Cerebellum (tissue), 4 donors: ENCODE measurements at places on chromosomes 3 and 15. TPM values are rescaled to one million over a fixed set of nuclear protein-coding genes. Genes with fewer than 3 reads are reported as not detected.

- DNase-seq = no peak
Observed at GRCh38 chr3:168820810-168821415, 725.2 kb upstream of the GOLIM4 start.

The CACNA2D3 gene
- total RNA-seq = 5.4 TPM

The XYLB gene
- total RNA-seq = 12.0 TPM

GRCh38 chr3:175346573-175347356 is 487.6 kb downstream of the NAALADL2 start:
- no peak for DNase-seq

GRCh38 chr15:69027976-69028518 is 13.6 kb downstream of the NOX5 start:
- DNase-seq = no peak

DNA sequence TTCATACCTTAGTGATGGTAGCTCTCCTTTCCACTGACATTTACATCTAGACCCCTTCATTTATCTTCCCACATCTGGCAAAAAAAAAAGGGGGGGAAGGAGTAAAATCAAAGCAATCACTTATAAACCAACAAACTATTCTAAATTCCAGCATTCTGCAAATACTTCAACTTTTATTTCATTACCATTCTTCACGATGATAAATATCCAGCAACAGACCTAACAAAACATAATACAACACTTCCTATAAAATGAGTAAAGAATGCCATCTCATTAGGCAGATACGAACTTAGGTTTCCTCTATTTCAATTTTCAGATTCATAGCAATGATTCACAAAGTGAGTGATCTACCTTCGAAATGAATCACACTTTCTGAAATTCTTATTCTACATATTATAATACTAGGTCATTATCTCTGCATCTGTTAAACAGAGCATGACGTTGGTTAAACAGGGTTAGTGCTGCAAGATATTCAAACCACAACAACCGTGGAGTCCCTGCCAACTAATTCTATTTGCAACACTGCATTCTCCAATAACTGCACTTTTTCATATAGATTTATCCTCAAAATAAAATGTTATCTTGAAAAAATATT is at the start of gene LRRFIP2:
Gene LRRFIP2, minus strand, starts transcription at position 51 of the 595 bp plus-strand sequence. CDS start 25,599 bp downstream, outside the sequence.
- DNase-seq = no peak

DNA sequence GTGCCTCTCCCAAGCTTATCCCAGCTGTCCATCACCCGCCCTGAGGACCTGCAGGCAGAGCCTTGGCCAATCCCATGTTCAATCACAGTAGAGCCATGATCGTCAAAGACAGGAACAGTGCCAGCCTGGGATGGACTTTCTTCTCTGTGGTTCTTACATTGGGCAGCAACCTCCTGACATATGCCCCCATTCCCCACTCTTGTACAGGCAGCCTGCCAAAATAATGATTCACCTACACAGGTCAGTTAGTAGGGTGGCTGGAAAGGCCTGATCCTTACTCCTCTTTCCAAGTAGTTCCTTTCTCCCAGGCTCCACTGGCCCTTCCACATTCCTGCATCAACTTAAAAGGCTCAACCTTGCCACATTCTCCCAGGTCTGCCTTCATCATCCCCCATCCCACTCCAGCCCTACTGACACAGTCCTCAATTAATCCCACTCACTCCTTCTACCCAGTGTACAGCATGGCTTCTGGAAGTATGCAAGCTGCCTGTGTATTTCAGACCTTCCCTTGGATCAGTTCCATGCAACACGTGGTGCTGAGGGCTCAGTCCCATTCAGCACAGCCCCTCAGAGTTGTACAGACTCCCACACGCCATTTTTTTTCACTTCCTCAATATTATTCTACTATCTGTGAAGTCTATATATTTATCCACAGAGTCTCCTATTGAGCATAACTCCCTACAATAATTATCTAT is 189.8 kb downstream of the NTRK3 start:
- DNase-seq = no peak

The DPPA2 gene
- total RNA-seq = not detected

The ITIH1 gene
- total RNA-seq = 0.18 TPM

The ZMYND10 gene
- 5.4 TPM for total RNA-seq

- no peak for DNase-seq
Observed at GRCh38 chr3:148077318-148077923, 620.3 kb upstream of the AGTR1 start.

The GP9 gene
- not detected for total RNA-seq

- no peak for DNase-seq
Observed at GRCh38 chr3:105953831-105954230, 85.0 kb upstream of the CBLB start.

The ZNF774 gene
- 6.1 TPM for total RNA-seq

The ALDH1A3 gene
- total RNA-seq = 46.3 TPM

DNA sequence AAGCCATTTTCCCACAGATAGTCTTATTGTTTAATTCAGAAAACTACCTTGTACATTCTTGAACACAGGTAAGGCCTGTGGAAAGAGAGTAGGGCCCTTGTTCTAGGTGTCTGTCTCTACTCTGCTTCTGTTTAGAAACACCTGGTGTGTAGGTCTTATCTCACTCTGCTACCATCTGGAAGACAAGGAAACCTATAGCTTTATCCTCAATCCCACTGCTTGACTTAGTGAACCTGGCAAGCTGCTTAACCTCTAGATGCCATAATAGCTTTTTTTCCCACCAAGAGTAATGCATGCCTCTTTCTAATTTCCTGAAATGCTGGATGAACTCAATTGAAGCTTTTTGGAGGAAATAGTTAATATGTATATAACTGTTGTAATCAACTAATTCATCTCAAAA is 82.6 kb upstream of the RAP2B start:
- DNase-seq = no peak

DNA sequence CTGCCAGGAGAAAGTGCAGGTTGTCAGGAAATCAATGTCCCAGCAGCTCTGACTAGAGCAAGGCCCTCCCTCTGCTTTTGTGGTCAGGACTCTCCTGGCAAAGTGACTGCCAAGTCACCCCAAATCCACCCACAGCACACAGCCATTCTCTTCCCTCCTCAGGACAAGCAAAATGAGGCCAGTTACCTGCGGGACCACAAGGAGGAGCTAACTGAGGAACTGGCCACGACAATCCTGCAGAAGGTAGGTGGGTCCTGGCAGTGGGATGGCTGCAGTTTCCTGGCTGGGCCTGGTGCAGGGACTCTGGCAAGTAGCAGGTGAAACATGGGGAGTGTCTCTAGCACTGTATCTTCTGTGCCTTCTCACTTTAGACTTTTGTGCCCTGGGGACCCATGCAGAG is 142.5 kb upstream of the EIF1B start:
- DNase-seq = no peak

DNA sequence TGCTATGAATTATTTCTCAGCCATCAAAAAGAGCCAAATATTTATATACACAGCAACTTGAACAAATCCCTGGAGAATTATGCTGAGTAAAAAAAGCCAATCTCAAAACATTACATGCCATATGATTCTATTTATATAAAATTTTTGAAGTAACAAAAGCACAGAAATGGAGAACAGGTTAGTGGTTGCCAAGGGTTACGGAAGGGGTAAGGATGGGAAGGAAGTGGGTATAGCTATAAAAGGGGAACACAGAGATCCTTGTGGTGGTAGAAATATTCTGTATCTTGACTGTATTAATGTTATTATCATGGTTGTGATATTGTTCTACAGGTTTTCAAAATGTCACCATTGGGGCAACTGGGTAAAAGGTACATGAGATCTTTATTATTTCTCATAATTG is 62.3 kb upstream of the ASB14 start:
- no peak for DNase-seq
